ENCODE measurements at places on chromosomes 5 and 9.

GRCh38 chr5:80213466-80213865 lies 42.4 kb downstream of the SERINC5 start:
- peak; percentile 25 for DNase-seq

DNA sequence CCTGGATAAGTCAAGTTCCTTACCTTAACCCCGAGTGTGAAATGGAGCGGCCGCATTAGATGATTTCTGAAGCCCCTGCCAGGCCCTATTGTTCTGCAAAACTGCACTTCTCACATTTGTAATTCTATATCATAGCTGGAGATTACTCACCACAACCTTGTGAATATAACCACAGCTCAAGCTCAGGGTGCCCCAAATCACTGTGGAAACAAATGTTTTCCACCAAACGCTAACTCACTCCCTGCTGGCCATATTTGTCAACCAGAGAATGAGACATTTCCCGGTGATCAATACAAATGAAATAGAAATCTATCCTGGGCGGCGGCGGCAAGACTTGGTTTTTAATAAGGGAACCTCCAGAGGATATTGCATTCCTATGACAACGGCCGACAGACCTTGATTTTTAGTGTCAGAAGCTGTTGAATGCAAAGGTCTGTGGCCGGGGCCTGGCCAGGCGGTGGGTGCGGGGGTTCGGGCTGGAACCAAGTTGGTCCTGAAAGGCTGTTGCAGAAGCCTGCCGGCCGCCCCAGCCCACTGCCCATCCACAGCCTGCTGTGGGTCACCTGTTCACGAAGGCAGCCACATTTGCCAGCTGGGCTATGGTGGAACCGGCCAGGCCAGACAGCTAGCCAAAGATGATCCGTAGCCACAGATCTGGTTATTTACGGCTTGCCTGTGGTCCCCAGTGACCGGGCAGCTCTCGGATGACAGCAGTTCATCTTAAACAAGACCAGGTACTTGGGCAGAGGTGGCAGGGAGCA lies 93.9 kb upstream of the LMX1B start:
- peak; percentile 15 for DNase-seq

DNA sequence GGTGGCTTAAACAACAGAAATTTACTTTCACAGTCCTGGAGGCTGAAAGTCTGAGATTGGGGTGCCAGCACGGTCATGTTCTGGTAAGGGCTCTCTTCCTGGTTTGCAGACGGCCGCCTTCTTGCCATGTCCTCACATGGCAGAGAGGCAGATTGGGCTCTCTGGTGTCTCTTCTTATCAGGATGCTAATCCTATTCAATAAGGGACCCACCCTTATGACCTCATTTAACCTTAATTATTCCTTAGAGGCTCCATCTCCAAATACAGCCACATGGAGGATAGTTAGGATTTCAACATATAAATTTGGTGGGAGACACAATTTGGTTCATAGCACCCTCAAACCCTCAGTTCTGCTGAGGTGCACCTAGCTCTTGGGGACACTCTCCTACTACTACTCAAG lies 180.4 kb downstream of the DAB2IP start:
- DNase-seq, result no peak

- DNase-seq, result no peak
These were observed 31.4 kb downstream of the GCNT1 start for GRCh38 chr9:76490249-76490990.

- no peak for DNase-seq
These were observed 63.8 kb downstream of the ANGPTL2 start for GRCh38 chr9:127058645-127059021.

- DNase-seq, result no peak
These were observed 422.7 kb downstream of the ZSWIM6 start for GRCh38 chr5:61754792-61755191.

GRCh38 chr9:115999498-115999897 lies 154.1 kb upstream of the PAPPA start:
- DNase-seq, result no peak

GRCh38 chr9:100700689-100701318 lies 122.9 kb downstream of the CAVIN4 start:
- DNase-seq, result peak; percentile 1

DNA sequence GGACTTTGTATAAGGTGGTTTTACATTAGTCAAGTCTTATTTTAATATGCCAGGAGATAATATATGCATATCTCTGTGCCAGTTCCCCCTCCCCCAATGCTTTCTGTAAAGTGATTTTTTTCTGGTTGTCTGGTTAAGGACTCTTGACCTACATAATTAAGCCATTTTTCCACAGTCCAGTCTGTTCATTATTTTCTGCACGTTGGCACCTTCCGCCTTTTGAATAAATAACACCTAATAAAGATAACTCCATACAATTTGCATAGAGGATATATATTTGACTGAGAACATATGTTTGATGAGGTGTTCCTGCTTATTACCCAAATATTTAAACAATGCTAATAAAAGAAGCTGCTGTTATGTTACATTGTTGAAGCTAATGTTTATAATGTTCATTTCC lies 320.9 kb downstream of the DMAC1 start:
- DNase-seq, result no peak

GRCh38 chr5:179212870-179213269 lies 132.4 kb downstream of the ADAMTS2 start:
- DNase-seq, result no peak

GRCh38 chr5:15549961-15550360 lies 50.0 kb downstream of the FBXL7 start:
- no peak for DNase-seq

Data from inflammatory macrophage treated with lipopolysaccharide for 1 hour (primary cell).